ENCODE measurements at places on chromosomes 1 and 21.

GRCh38 chr1:116405241-116406135 is 32.4 kb downstream of the ATP1A1 start:
- no peak for DNase-seq

- no peak for DNase-seq
These were observed 3.9 kb upstream of the PALMD start for GRCh38 chr1:99642053-99642452.

- DNase-seq, result no peak
These were observed 321.7 kb upstream of the PLXNA2 start for GRCh38 chr1:208565756-208566440.

DNA sequence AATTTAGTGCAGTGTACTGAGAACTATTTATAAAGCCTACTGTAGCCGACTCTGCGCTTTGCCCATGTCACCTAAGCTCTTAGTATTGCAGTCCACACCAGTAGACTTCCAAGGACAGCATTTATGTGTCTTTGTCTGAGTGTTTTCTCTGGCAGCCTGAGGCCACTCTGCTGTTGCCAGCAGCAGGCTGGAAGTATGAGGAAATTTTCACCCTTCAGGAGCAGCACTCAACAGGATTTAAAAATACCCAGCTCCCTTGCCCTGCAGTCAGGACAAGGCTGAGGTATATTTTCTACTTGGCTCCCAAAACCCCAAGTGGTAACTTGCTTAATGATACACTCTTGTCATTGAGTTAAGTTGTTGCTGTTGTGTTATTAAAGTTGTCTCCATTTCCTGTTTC is 230.1 kb downstream of the SRGAP2C start:
- no peak for DNase-seq

- no peak for DNase-seq
These were observed 90.1 kb upstream of the ACTRT2 start for GRCh38 chr1:2930913-2931723.

DNA sequence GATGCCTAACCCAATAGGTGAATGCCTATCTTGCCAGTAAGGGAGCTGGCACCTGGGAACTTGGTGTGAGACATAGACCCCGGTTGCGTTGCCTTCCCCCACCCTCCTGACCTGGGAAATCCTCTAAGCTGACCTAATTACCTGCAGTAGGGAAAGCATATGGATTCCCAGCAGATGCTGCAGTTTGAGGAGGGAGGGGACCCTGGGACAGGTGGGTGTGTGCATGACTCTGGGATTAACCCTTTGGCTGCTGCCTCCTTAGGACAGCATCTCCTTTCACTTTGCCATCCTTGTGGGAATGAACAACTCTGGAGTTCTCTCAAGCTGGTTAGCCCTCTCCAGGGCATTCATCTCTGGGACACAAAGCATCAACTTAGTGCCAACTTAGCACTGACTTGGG is 16.4 kb upstream of the NFASC start:
- DNase-seq, result no peak

- no peak for DNase-seq
These were observed 2.3 kb downstream of the HIPK1 start for GRCh38 chr1:113931451-113931851.

- DNase-seq, result no peak
These were observed 4.0 kb downstream of the SLC30A10 start for GRCh38 chr1:219924342-219924741.

Measured in stimulated activated naive CD4-positive, alpha-beta T cell (primary cell).